ENCODE measurements at places on chromosomes 12 and 14.
A peak's percentile ranks its signal among the peaks of the same experiment; 100 is the strongest.

DNA sequence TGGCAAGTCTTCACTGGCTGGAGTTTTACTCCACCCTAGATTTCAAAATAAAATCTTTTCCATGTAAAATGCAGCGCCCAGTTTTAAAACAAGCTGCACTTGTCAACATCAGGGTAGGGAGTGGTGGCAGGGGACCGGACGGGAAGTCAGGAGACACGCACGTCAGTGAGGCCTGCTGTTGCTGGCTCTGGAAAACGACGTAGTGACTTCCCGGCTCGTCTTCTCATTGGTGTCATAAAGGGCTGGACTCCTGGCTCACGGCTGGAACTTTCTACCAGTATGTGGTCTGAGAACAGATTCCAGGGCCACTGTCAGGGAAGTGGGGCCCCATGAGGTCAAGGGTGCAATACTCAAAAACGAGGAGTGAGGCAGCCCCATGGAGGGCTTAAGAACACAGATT lies 64.2 kb upstream of the FOXN3 start:
- no peak for DNase-seq

- no peak for DNase-seq
These were observed 198.8 kb downstream of the DAD1 start for GRCh38 chr14:22390195-22390594.

DNA sequence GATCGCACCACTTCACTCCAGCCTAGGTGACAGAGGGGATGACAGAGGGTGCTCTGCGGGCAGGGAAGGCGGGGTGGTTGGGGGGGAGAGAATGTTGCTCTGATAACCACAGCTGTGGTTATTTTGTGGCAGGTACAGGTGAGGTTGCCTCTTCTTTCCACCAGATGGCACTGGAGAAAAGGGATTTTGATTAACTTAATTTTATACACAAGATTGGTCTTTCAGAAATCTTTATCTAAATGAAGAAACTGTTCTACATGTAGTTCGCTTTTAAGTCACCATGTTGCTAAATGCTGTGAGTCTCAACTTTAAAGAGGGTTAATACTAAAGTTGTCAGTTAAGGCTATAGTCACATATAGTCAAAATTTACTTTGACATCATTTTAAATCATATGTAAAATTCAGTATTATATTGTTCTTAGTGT lies 25.7 kb downstream of the FGF23 start:
- DNase-seq: peak; percentile 14

DNA sequence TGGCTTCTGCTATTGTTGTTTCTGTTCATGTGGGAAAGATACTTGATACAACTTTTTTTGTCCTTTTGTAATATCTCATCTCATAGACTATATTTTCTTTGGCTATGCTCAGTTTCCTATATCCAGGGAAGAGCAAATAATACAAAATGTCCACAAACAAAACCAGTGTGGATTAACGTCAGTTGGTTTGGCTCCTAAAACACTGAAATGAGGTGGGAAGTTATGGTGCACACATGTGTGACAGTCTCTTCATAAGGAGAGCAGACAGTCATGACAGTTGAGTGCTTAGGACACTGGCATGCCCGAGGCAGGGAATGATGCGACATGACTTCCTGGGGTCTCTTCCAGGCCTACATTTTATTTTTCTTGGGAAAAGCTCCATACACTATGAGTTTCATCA lies 27.5 kb downstream of the RHOJ start:
- DNase-seq: no peak

GRCh38 chr12:13044002-13044905 lies at the start of gene FAM234B:
Gene FAM234B (plus strand): TSS chr12:13044381. CDS start chr12:13044404, 23 bp downstream.
- peak; percentile 63 for DNase-seq

- DNase-seq: no peak
These were observed 474.1 kb upstream of the PRICKLE1 start for GRCh38 chr12:43063650-43064049.

DNA sequence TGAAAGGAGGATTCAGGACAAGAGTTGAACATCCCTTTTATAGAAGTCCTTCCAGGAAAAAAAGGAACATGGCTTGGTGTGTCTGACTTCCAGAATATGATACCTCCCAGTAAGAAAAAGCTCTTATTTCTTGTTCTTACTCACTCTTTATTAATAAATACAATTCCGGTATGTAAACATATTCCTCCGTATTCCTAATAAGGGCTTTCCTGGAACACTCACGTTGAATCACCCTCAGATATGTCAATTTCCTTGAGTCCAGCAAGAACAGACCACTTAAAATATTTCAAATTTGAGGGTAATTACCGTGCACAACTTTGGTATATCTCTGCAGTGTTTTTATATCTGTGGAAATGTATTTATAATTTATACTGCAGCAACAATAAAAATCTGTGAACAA lies 385.6 kb downstream of the SYT1 start:
- no peak for DNase-seq

DNA sequence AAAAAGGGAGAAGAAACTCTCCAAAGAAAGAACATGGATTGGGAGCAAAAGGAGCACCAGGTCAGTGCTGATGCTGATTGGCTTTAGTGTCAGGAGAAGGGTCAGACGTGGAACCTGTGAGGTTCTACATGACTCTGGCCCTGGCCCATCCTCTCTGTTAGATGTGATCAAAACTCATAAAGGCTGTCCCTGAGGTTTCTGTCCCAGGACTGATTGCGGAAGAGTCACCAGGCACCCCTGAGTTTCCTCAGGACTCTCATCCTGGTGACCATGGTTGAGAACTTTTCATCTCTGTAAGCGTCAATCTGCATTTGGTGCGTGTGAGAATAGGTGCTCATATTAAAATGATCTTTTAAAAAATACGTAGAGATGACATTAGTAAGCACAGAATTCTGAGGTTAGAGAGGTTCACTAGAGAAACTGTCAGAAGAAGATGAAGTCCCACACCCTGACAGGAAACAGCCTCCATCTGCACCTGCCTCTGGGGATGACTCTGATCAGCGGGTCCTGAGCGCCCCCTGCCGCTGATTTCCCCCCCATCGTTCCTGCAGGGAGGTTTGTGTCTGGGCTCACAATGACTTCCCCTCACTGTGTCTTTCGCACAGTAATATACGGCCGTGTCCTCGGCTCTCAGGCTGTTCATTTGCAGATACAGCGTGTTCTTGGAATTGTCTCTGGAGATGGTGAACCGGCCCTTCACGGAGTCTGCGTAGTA lies 741.8 kb downstream of the TMEM121 start:
- no peak for DNase-seq

- no peak for DNase-seq
These were observed 2.3 kb downstream of the PYM1 start for GRCh38 chr12:55925371-55925770.

DNA sequence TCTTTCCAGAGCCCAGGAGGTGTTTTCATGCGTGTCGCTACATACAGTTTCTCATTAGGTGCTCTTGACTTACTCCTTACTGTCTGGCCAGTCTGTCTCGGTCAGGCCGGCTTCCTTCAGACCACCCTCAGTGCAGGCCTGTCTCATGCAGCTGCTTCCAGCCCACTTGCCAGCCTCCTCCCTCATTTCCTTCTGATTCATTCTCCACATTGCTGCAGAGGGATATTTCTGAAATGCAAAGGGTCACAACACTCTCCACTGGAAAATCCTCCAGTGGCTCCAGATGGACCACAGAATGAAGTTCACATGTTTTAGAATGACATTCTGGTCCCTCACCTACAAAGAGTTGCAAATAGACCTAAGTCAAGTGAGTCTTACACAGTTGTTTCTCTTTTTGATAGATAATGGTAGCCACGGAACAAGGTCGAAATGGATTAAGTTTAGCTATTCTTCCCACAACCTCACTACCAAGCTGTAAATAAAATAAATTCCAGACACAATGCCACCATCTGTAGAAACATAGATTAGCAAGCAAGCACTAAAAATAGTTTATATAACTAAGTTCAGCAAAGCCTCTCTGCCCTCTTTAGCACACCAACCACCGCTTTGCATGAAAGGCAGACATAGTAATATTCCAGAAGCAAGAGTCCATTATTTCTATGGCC lies 146.9 kb downstream of the ESR2 start:
- DNase-seq: no peak

GRCh38 chr12:19223695-19224094 lies 94.2 kb downstream of the PLEKHA5 start:
- no peak for DNase-seq

GRCh38 chr12:2431810-2432209 lies 363.0 kb upstream of the FKBP4 start:
- DNase-seq: no peak

DNA sequence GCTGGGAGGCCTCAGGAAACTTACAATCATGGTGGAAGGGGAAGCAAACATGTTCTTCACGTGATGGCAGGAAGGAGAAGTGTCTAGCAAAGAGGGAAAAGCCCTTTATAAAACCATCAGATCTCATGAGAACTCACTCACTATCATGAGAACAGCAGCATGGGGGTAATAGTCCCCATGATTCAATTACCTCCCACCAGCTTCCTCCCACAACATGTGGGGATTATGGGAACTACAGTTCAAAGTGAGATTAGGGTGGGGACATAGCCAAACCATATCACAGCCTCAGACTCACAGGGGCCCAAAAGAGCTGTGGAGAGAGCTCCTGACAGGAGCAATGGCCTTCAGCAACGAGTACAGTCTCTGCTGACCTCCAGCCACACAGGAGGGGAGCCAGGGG lies 151.4 kb downstream of the GXYLT1 start:
- no peak for DNase-seq

DNA sequence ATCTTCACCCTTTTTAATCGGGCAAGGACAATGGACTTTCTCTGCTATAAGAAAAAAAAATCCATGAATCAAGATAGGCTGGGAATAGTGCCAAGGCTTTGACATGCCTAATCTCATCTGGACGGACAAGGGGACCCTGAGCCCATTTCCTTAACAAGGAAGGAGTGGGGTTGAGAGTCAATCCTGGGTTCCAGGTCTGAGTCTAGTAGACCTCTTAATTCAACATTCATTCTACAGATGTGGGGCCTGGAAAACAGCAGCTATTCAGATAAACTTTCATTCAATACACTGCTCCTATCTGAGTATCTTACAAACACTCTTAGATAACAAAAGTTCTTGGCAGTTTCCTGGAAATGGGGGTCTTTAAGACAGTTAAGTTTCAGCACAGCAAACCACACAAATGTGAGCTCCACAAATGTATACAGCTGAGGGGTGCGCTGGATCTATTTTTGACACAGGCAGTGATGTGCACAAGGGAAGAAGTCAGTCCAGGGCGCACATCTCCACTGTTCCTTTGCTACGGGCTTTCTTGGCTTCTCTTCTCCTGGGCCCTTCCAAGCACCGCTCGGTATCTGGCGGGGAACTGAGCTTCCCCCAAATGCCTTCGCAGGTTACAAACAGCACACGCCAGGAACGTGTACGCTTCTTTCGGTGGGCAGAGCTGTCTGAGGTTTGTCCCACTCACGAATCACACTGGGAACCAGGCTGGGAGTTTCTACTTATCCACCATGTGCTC lies 82.2 kb upstream of the GPR68 start:
- no peak for DNase-seq

DNA sequence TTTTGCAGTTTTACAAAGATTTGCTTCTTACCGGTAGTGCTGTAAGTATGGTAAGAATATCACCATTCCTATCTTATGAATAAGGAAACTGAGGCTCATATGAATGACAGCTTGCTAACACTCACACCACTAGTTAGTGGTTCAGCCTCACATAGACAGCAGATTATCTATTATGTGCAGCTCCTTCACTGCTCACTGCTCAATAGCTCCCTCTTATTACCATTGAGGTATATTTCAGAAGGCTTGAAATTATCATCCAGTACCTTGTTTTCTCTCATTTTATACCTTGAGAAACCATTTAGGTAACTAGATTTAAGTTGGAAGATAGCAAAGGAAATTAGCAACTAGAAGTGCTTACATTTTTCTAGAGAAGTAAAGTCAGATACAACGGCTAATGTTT lies 15.5 kb downstream of the RIC8B start:
- DNase-seq: no peak

- no peak for DNase-seq
These were observed 10.3 kb downstream of the EXOC3L4 start for GRCh38 chr14:103104654-103105452.

GRCh38 chr12:41188841-41189394 lies 798 bp downstream of the PDZRN4 start:
- no peak for DNase-seq

GRCh38 chr12:95942101-95942523 lies 302 bp downstream of the CCDC38 start:
- peak; percentile 12 for DNase-seq

DNA sequence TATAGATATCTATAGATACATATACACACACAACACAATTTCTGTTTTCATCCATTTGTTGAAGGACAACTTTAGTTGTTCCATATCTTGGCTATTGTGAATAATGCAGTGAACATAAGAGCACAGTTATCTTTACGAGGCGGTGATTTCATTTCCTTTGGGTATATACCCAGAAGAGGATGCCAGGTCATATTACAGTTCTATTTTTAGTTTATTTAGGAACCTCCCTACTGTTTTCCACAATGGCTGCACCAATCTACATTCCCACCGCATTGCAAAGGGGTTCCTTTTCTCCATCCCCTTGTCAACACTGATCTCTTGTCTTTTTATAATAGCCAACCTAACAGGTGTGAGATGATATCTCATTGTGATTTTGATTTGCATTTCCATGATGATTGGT lies 143.4 kb upstream of the ARHGAP5 start:
- DNase-seq: no peak

- DNase-seq: no peak
These were observed 26.1 kb upstream of the BHLHE41 start for GRCh38 chr12:26150736-26151450.

GRCh38 chr12:132326646-132327045 lies 2.7 kb downstream of the GALNT9 start:
- no peak for DNase-seq

Measured in left kidney (tissue), 8 donors.